ENCODE measurements at places on chromosomes 5 and 9. TPM values are rescaled to one million over a fixed set of nuclear protein-coding genes. Genes with fewer than 3 reads are reported as not detected.

The SNCAIP gene
- not detected for total RNA-seq

The LIX1 gene
- total RNA-seq: not detected

The ANKRD55 gene
- total RNA-seq: not detected

The WDR38 gene
- total RNA-seq: not detected

The ZDHHC11B gene
- total RNA-seq: not detected

The IFNA2 gene
- total RNA-seq: not detected

The MVB12B gene
- total RNA-seq: 7.8 TPM

The RGS7BP gene
- 0.03 TPM for total RNA-seq

The PCDHAC2 gene
- total RNA-seq: not detected

The MORN5 gene
- not detected for total RNA-seq

The CANX gene
- 826 TPM for total RNA-seq
